ENCODE measurements at places on chromosomes 12 and 14.

DNA sequence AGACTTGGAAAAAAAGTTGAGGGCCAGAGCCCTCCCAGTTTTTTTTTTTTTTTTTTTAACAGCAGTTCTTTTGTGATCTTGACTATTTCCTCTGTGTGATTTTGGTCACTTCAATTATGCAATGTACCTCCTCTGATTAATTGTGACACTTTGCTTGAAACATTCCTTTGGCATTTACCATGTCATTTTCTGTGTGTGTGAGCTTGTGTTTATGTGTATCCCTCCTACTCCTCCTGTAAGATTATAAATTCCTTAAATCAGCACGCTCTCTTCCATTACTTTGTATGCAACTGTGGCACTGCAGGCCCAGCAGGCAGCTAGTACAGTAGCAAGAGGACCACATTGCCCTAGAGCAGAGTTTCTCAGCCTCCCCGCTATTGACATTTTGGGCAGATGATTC is 33.2 kb upstream of the GALNT16 start:
- DNase-seq, result no peak

DNA sequence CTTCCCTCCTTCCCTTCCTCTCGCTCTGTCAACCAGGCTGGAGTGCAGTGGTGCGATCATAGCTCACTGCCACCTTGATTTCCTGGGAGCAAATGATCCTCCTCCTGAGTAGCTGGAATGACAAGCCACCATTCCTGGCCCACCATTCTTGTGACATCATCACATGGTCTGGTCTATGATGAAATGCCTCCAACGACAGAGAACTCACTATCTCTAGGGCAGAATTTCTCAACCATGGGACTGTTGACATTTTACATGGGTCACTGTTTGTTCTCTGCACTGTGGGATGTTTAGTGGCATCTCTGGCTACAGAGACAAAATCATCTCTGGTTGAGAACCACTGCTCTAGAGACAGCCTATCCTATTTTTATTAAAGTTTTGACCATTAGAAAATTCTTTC is 9.7 kb downstream of the VRK1 start:
- DNase-seq, result no peak

GRCh38 chr12:93673084-93673483 is 4.1 kb upstream of the CRADD start:
- DNase-seq, result no peak

DNA sequence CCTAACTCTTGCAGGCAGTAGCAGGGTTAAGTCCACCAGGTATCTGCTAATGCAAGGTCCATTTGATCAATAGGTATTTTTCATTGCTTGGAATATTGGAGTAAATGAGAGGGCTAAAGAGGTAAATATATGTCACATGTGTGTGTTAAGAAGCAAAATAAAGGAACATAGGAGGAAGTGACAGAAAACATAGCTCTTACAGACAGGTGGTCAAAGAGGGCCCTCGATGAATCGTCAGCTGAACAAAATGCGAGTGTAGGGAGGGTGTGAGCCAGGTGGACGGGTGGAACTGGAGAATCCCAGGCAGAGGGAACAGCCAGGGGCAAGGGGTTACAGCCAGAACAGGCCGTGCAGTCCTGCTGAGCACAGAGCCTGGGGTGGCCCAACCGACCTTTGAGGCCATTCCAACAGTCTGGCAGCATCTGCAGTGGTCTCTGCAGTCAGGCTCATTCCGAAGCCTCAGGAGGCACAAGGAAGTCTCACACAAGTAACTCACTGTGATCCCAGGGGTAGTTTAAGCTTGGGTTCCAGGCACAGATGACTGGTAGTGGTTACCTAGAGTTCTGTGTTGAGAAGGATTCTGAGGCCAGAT is 43.2 kb downstream of the CCDC88C start:
- DNase-seq, result no peak

GRCh38 chr12:123069436-123070266 is 81.2 kb downstream of the PITPNM2 start:
- no peak for DNase-seq

GRCh38 chr14:57291692-57292647 is 23.2 kb downstream of the AP5M1 start:
- peak; percentile 12 for DNase-seq

GRCh38 chr12:39873065-39873464 is 232.8 kb downstream of the SLC2A13 start:
- no peak for DNase-seq

- no peak for DNase-seq
Measured at GRCh38 chr14:29806124-29806517, 121.5 kb downstream of the PRKD1 start.

DNA sequence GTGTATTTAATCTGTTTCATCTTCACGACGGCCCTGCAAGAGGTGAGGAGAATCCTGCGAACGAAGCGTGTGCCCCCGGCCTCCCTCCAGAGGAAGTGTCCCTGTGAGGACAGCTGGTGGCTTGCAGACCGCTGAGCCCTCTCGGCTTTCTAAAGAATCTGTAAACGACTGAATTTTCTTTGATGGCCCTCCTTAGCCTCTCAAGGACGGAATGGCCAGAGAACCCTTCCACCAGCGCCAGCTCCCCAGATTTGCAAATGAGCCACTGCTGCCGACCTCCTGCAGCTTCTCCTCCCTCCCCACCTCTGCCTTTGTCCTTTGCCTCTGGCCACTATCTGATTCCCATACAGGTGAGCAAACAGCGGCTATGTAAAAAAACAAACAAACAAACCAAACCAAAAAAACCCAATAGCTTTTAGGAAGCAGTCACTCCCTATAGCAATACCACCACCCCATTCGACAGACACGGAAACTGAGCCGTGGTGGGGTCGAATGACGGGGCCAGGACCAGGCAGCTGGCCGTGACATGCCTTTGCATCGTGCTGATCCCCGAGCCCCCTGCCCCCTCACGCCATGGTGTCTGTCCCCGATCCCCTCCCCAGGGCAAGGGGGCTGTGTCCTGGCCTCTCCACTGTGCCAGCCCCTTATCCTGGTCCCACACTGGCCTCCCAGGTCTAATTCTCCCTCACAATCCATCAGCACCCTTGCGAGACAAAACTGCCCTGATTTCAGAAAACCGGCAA is 23.6 kb downstream of the RFLNA start:
- peak; percentile 41 for DNase-seq

GRCh38 chr14:21088687-21089086 is 9.8 kb downstream of the ZNF219 start:
- no peak for DNase-seq

GRCh38 chr12:24045816-24046257 is 96.4 kb upstream of the SOX5 start:
- DNase-seq, result no peak
